ENCODE measurements at places on chromosomes 5 and 9. TPM values are rescaled to one million over a fixed set of nuclear protein-coding genes. Genes with fewer than 3 reads are reported as not detected.

GRCh38 chr9:21708856-21709255 lies 93.6 kb upstream of the MTAP start:
- no peak for DNase-seq
- no peak overlapping the region for H3K27ac ChIP-seq
- H3K36me3 ChIP-seq: no peaks in the 10 kb centered on the region
- H3K27me3 ChIP-seq: no peaks in the 10 kb centered on the region
- no peaks in the 10 kb centered on the region for H3K4me1 ChIP-seq

- no peak overlapping the region for H3K4me3 ChIP-seq
- H3K27me3 ChIP-seq: no peaks in the 10 kb centered on the region
- H3K4me1 ChIP-seq: no peaks in the 10 kb centered on the region
These were observed 33.4 kb upstream of the AGXT2 start for GRCh38 chr5:35081134-35081533.

DNA sequence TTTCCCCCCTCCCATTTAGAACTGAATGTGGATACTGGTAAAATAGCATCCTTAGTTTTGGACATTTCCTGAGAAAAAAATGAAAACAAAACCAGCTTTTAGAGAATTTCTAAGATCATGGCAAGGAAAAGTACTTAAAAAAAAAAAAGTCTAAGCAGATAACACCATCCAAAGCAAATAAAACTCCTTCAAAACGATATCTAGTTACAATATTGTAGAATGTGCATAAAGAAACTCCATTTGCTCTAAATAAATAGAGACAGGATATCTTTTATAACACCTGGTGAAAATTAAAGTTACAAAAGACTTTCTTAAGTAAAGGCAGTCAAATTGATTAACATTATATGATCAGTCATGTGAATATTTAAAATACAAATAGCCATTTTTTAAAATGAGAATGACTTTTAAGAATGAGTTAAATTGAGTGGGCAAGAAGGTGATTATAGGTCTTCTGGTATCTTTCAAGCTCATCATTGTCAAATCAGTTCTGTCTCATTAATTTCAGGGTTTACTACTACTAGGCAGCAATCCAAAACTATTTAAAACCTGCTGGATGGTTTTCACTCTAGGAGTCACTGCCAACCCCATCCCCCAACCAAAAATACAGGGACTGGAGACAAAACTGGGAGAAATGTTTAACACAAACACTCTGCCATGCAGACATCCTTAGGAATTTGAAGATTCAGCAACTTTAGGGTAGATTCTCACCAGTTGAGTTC lies 382.6 kb downstream of the ADGRV1 start:
- peaks cover 9% of the 10 kb centered on the region for H3K4me1 ChIP-seq
- H3K27me3 ChIP-seq: no peaks in the 10 kb centered on the region
- no peak overlapping the region for H3K4me3 ChIP-seq

- H3K4me1 ChIP-seq: no peaks in the 10 kb centered on the region
- H3K27me3 ChIP-seq: no peaks in the 10 kb centered on the region
- no peak overlapping the region for H3K4me3 ChIP-seq
- peak; percentile 16 for DNase-seq
- H3K27ac ChIP-seq: no peak overlapping the region
- H3K36me3 ChIP-seq: no peaks in the 10 kb centered on the region
These were observed 23.0 kb downstream of the CDH10 start for GRCh38 chr5:24621792-24622191.

- no peaks in the 10 kb centered on the region for H3K4me1 ChIP-seq
- H3K27ac ChIP-seq: no peak overlapping the region
- H3K27me3 ChIP-seq: no peaks in the 10 kb centered on the region
- no peaks in the 10 kb centered on the region for H3K36me3 ChIP-seq
These were observed 167.6 kb upstream of the FSTL4 start for GRCh38 chr5:133779828-133780475.

- peaks cover 13% of the 10 kb centered on the region for H3K4me1 ChIP-seq
- no peak overlapping the region for H3K4me3 ChIP-seq
These were observed 29.3 kb upstream of the OBP2B start for GRCh38 chr9:133238272-133238850.

DNA sequence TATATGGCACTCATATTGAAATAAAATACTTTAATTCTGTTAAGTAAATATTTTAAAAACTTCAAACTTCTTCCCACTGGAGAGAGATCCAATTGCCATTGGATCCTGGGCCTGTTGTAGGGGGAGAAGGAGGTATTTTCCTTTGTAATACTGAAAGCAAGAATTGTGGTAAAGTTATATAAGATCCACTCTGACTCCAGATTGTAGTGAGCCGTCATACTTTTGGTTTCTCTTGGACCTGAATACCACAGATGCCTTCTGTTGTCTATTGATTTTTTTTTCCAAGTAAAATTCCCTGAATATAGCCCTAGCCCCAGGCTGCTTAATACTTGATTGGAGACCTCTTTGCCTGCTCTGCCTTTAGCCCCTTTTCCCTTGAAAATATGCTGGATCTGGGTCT lies 86.9 kb downstream of the ATG10 start:
- H3K4me1 ChIP-seq: no peaks in the 10 kb centered on the region
- no peak overlapping the region for H3K4me3 ChIP-seq
- no peaks in the 10 kb centered on the region for H3K27me3 ChIP-seq
- H3K27ac ChIP-seq: no peak overlapping the region
- no peak for DNase-seq
- H3K36me3 ChIP-seq: no peaks in the 10 kb centered on the region

GRCh38 chr9:111559000-111559610 lies 34.1 kb downstream of the ZNF483 start:
- H3K4me3 ChIP-seq: no peak overlapping the region
- H3K27ac ChIP-seq: no peak overlapping the region
- no peaks in the 10 kb centered on the region for H3K4me1 ChIP-seq
- peaks cover 4% of the 10 kb centered on the region for H3K36me3 ChIP-seq
- H3K27me3 ChIP-seq: no peaks in the 10 kb centered on the region
- DNase-seq: no peak

- H3K4me3 ChIP-seq: no peak overlapping the region
- no peak for DNase-seq
These were observed 43.2 kb upstream of the IL7R start for GRCh38 chr5:35813521-35813920.

- no peaks in the 10 kb centered on the region for H3K27me3 ChIP-seq
- no peaks in the 10 kb centered on the region for H3K4me1 ChIP-seq
- H3K4me3 ChIP-seq: no peak overlapping the region
These were observed 23.1 kb upstream of the PLPP6 start for GRCh38 chr9:4638968-4639367.

- H3K27ac ChIP-seq: no peak overlapping the region
- no peaks in the 10 kb centered on the region for H3K27me3 ChIP-seq
- no peak for DNase-seq
These were observed 16.7 kb upstream of the PHYHD1 start for GRCh38 chr9:128903871-128904620.

DNA sequence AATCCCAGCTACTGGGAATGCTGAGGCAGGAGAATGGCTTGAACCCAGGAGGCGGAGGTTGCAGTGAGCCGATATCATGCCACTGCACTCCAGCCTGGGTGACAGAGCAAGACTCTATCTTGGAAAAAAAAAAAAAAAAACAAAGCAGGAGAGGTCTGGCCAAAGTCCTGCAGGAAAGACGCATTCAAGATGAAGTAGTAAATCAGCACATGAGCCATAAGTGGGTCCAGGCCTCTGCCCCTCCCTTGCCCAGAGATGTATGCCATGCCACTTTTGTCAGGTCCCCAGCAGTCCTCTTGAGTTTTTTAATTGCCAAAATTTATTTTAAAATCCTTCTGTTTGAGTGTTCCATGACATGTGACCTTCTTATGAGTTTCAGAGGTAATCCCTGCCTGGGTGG lies 8.5 kb upstream of the PHF19 start:
- H3K27me3 ChIP-seq: no peaks in the 10 kb centered on the region
- no peaks in the 10 kb centered on the region for H3K36me3 ChIP-seq
- no peaks in the 10 kb centered on the region for H3K4me1 ChIP-seq
- no peak overlapping the region for H3K27ac ChIP-seq
- no peak overlapping the region for H3K4me3 ChIP-seq
- DNase-seq: no peak

- H3K27ac ChIP-seq: no peak overlapping the region
- H3K27me3 ChIP-seq: no peaks in the 10 kb centered on the region
- no peaks in the 10 kb centered on the region for H3K4me1 ChIP-seq
These were observed 348.8 kb upstream of the TNC start for GRCh38 chr9:115466756-115467155.

DNA sequence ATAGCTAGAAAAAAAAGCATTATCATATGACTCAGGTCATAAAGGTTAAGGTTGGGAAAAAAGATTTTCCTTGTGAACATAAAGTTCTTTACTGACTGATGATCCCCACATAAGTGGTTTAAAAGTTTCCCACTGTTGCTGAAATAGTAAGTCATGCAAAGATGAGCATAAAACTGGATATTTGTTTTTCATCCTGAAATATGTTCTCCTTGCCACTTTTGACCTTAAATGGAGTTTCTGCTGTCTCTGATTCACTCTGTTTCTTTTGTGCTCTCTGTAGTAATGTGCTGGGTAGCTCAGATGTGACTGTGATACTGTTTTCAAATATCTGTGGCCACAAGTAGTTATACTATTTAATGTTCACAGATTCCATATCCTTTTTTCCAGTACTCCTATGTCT lies 162.5 kb upstream of the GAS1 start:
- DNase-seq: no peak
- no peaks in the 10 kb centered on the region for H3K4me1 ChIP-seq
- no peak overlapping the region for H3K4me3 ChIP-seq
- no peak overlapping the region for H3K27ac ChIP-seq
- no peaks in the 10 kb centered on the region for H3K36me3 ChIP-seq

DNA sequence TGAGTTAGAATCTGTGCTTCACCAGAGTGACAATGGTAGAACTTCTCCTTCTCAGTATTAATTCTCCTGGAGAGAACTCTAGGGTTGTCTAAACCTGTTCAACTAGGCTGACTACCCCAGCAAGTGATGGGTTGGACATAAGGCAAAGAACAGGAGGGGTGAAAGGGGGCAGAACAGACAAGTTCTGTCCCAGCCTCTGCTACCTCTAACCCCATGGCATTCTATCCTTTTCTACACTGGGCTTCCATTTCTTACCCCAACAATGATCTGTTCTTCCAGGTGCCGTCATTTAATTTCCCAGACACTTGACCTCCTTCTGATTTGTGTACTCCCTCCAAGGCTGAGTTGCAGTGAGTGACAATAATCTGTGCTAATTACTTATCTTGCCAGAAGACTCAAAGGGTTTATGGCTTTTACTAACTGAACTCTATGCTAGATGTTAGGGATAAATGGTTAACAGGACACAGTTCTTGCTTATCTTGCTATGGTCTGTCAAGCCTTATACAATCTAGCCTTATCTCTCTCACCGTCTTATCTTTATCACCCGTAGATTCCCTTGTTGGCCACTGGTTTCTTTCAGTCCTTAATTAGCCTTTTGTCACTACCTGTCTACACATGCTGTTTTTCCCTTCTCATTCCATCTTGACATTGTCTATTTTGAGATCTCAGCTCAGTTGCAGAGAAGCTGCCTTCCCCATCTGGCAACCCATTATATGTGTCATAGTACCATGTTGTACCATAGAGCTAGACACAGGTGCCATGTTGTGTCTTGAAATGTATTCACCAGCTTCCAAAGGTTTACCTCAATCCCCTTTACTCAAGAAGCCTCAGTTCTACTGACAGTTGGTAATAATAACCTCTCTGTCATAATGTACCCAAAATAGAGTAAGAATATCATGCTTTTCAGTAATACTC lies 10.0 kb upstream of the MATR3 start:
- no peaks in the 10 kb centered on the region for H3K27me3 ChIP-seq
- peaks cover 11% of the 10 kb centered on the region for H3K4me1 ChIP-seq
- no peak overlapping the region for H3K27ac ChIP-seq
- DNase-seq: no peak
- H3K4me3 ChIP-seq: no peak overlapping the region

- no peaks in the 10 kb centered on the region for H3K36me3 ChIP-seq
- H3K4me3 ChIP-seq: no peak overlapping the region
- no peak for DNase-seq
- H3K27me3 ChIP-seq: no peaks in the 10 kb centered on the region
These were observed 24.0 kb upstream of the ANKRD31 start for GRCh38 chr5:75260708-75261107.

DNA sequence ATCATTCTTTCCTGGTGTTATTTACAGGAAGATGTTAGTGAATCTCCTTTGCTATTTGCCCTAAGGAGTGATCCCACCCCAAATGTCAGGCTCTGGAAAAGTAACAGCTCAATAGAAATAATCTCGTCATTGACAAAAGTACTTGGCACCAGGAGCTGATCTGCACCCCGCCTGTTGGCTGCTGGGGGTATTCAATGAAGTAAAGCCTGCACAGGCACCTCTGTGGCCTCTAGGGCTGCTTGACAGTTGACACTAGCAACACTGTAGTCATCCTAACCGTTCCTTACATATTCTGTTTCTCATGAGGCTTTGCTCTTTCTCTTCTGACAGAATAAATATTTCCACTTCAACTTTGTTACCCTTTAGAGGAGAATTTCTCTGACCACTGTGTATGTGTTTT lies 103.4 kb downstream of the DOCK2 start:
- H3K27me3 ChIP-seq: no peaks in the 10 kb centered on the region
- no peaks in the 10 kb centered on the region for H3K4me1 ChIP-seq
- H3K4me3 ChIP-seq: no peak overlapping the region
- H3K27ac ChIP-seq: no peak overlapping the region
- no peak for DNase-seq

DNA sequence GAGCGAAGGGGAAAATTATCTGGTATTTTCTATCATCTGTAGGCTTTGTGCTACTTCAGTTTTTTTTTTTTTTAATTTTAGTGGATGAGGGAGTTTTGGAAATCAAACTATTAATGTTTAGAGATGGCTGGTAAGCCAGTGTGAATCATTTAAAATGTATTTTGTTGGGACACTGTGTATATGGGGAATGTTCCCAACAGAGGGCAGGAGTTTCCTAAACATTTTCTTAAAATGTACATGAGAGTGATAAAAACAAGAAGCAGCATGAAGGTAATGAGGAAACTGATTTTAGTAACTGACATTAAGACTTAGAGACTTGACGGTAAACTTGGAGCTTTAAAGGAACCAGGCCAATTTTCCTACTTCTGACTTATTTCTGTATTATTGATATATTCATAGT lies 68.2 kb upstream of the ITGA2 start:
- DNase-seq: no peak
- no peaks in the 10 kb centered on the region for H3K36me3 ChIP-seq
- no peak overlapping the region for H3K4me3 ChIP-seq
- no peak overlapping the region for H3K27ac ChIP-seq
- H3K4me1 ChIP-seq: no peaks in the 10 kb centered on the region

GRCh38 chr9:135309763-135310125 lies 169.8 kb upstream of the PPP1R26 start:
- no peak overlapping the region for H3K27ac ChIP-seq
- H3K4me1 ChIP-seq: no peaks in the 10 kb centered on the region
- no peak for DNase-seq
- no peaks in the 10 kb centered on the region for H3K27me3 ChIP-seq

GRCh38 chr9:95092262-95093072 lies 225.0 kb downstream of the FANCC start:
- H3K4me3 ChIP-seq: no peak overlapping the region
- no peak for DNase-seq

Gene ECSCR
- total RNA-seq: 2.6 TPM

Gene CHSY3
- 3.3 TPM for total RNA-seq

Gene ADRA1B
- total RNA-seq: 0.26 TPM

Gene ALG2
- 52.1 TPM for total RNA-seq

Gene MYOZ3
- total RNA-seq: not detected

All from body of pancreas (tissue), 4 donors.